ENCODE measurements at places on chromosomes 13 and 19.
A peak's percentile ranks its signal among the peaks of the same experiment; 100 is the strongest.

DNA sequence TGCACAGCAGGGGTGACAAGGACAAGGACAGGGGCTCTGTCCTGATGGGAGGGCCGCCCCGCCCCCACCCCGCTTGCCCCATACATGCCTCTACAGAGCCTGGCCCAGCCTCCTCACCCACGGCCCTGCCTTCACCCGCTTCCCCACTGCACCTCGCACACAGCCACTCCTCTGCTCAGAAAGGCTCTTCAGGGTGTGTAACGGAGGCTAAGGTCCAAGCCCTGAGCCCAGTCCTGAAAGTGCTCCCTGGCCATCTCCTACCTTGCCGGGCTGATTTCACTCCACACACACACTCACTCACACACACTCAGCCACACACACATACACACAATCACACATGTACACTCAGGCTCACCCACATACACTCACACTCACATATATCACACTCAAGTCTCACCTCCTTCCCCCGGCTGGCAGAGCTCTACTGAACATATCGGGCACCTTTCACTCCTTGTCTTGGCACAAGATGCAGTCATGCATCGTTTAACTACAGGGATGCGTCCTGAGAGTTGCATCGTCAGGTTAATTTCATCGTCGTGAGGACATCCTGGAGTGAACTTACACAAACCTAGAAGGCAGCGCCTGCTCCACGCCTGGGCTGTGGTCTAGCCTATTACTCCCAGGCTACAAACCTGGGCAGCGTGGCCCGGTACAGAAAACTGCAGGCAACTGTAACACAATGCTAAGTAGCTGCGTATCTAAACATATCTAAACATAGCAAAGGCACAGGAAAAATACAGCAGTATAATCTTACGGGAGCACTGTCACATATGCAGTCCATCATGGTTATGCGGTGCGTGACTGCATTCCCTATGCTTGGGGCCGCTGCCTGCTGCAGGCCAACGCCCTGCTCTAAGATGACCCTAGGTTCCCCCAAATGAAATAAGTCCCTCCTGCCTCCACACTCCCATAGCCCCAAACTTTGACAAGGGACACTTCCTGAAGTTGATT lies 13.1 kb downstream of the EPS15L1 start:
- DNase-seq: no peak

GRCh38 chr19:56874530-56874929 lies 34.0 kb upstream of the PEG3 start:
- no peak for DNase-seq

GRCh38 chr13:22644941-22645340 lies 535.8 kb upstream of the SGCG start:
- no peak for DNase-seq

DNA sequence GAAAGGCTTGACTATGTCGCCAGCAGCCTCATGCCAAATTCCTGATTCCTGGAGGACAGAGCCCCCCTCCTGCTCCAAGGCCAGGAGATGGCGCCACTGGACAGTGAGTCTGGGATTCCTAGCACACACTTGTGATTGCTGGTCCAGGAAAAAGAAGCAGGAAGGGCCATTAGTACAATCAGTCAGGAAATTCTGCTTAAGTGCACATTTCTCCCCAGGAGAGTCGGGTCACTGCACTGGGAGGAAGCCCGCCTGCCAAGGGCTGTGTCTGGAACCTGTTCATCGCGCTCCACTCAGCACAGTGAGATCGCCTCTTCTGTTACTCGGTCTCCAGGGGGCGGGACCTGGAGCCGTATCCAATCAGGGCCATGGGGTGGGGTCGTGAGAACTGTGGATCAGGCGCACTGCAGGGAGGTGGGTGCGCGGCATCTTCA lies 65.1 kb downstream of the ZNF823 start:
- DNase-seq: peak; percentile 42

- no peak for DNase-seq
These were observed 24.4 kb upstream of the CSNK1A1L start for GRCh38 chr13:37129866-37130265.
